Hippocampal formation (tissue), 2 donors: ENCODE measurements at places on chromosomes 16 and 17.

DNA sequence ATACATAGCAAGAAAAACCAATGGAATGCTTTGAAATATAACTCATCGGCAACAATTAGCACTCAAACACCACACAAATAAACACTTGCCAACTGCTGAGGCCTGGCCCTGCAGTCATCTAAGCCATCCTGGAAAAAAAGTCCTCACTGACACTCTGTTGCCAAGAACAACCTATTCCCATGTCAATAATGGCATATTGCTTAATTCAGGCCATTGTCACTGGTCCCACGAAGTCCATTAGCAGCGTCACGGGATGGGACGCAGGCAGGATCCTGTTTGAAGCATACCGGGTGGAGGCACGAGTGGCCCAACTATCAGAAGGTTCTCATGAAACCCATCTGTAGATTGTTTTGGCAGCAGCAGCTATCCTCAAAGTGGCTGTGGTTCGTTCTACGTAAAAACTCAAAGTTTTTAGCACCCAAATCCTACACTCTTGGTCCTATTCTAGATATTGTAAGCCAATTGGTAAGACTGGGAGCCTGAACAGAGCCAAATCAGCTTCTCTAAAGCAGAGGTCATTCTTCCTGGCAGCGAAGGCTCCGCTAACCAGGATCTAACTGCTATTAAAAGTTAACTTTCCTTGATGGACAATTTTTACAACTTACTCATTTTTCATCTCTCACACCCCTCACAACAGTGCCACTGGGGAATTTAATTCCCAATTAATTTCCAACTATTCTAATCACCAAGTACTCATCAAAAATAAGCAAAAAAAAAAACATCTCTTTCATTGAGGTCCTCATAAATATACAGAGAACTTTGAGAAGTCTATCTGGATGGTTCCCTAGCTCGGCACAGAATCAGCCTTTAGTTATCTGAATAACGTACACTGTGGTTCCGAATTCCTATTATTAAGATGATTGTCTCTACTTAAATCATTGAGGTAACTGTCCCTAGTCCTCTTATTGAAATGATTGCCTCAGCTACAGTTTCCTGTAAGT, 91.5 kb downstream of the ZFHX3 start:
- no peak for DNase-seq

DNA sequence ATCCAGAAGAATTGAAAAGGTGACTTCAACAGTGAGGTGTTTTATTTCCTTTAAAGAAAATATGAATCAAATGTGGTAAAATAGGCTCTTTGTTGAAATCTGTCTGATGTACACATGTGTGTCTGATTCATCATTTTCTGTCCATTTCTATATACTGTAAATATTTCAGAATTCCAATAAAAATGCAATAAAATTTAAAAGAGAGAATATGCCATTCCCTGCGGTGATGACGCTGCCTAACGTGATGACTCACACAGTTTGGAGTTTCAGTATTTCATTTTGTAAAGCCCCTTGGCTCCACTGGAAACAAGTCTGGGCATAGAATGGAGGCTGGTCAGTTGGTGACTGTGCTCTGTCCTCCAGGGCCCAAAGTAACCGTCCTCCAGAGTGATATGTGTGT, 482.5 kb upstream of the CDH5 start:
- no peak for DNase-seq

- DNase-seq = no peak
These were observed 24.6 kb downstream of the FZD2 start for GRCh38 chr17:44581868-44582267.

GRCh38 chr16:19515757-19516156, 6.1 kb downstream of the GDE1 start:
- no peak for DNase-seq

DNA sequence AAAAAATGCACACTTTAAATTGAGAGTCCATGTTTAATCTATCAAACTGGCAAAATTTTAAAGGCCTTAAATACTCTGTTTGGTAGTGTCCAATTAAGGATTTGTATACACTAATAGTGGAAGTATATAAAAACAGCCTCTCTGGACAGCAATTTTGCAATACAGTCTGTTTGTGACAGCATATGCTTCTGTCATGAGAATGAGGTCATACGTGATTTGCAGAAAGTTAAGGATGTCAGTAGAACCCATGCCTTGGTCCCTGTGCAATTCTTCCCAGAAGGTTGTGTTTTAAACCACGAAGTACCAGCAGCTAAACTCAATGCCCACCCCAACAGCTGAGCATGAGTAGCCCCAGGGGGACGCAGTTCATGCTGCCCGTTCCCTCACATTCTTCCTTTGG, 78.4 kb downstream of the AIPL1 start:
- DNase-seq = no peak

GRCh38 chr17:74697515-74697914, 15.2 kb downstream of the CD300LF start:
- DNase-seq = no peak
